ENCODE measurements at places on chromosomes 3 and 15.

GRCh38 chr15:95880630-95881029, 449.9 kb upstream of the NR2F2 start:
- no peak for DNase-seq

DNA sequence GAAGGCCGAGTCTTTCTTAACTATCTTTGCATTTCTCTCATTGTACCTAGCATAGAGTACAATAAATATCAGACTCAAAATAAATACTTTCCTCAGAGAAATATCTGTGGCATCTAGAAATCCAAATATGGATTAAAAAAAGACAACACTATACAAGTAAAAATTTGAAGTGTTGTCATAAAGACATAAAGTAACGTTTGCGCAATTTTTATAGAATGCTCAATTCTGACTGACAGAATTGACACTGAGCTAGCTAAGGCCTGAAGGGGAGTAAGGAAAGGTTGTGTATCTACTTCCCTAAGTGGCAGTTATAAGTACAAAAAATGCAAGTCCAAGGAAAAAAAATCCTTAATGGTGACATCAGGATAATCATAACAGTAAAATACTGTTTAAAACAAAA, 1.1 kb downstream of the SEC11A start:
- DNase-seq = no peak

GRCh38 chr3:170426240-170426797, 7.7 kb downstream of the CLDN11 start:
- DNase-seq = no peak

GRCh38 chr15:64443747-64444621, 16.4 kb upstream of the ZNF609 start:
- no peak for DNase-seq

DNA sequence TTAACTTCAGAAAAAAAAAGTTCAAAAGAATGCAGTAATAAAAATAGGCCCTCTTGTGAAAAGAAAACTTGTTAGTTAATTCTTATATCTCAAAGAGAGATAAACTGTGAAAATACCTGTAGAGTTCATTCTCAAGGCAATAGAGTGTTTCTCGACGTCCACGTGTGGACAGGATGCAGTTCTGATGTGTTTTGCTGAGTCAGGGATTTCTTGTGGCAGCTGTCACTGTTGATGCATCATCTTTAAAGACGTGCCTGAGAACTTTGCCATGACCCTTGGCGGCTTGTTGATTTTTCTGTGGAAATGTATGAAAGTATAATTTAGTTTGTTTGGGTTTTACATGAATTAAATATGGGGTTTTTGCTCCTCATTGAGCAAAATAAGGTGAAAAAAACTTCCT, 702.2 kb downstream of the NLGN1 start:
- DNase-seq = no peak

DNA sequence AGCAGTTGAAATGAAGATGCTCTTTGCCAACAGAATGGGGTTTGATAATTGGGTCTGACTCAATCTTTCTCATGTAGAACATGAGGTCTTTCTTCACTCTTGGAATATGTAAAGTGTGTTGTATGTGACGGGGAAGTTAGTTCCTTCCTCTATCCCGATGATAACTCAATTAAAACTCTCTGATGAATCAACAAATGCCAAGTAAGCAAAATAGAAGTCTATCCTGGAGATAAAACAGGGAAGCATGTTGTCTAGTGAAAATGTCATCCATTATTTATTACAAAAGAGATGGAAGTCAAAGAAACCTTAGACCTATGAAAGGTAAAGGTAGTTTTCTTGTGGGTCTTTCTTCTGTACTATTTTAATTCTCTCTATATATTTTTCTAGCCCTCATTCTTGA, 274.2 kb upstream of the ARRDC4 start:
- no peak for DNase-seq

DNA sequence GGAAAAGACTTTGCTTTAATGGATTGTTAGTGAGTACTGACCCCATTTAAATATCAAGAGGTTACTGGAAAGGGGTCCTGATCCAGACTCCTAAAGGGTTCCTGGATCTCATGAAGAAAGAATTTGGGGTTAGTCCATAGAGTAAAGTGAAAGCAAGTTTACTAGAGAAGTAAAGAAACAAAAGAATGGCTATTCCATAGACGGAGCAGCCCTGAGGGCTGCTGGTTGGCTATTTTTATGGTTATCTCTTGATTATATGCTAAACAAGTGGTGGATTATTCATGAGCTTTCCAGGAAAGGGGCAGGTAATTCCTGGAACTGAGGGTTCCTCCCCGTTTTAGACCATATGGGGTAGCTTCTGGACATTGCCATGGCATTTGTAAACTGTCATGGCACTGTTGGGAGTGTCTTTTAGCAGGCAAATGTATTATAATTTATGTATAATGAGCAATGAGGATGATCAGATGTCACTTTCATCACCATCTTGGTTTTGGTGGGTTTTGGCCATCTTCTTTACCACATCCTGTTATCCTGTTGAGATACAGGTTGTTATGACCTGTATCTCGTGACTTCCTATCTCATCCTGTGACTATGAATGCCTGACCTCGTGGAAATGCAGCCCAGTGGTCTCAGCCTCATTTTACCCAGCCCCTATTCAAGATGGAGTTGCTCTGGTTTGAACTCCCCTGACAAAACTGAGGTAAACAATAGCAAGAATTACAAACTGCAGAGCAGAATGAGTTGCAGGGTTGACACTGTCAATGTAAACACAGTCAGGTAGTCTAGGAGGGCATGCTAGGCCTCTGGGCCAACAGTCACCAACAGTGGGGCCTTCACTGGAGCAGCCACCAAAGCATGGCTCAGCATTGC, 10.3 kb upstream of the GPR160 start:
- DNase-seq = no peak

GRCh38 chr15:70701891-70702568, 61.3 kb downstream of the UACA start:
- no peak for DNase-seq

DNA sequence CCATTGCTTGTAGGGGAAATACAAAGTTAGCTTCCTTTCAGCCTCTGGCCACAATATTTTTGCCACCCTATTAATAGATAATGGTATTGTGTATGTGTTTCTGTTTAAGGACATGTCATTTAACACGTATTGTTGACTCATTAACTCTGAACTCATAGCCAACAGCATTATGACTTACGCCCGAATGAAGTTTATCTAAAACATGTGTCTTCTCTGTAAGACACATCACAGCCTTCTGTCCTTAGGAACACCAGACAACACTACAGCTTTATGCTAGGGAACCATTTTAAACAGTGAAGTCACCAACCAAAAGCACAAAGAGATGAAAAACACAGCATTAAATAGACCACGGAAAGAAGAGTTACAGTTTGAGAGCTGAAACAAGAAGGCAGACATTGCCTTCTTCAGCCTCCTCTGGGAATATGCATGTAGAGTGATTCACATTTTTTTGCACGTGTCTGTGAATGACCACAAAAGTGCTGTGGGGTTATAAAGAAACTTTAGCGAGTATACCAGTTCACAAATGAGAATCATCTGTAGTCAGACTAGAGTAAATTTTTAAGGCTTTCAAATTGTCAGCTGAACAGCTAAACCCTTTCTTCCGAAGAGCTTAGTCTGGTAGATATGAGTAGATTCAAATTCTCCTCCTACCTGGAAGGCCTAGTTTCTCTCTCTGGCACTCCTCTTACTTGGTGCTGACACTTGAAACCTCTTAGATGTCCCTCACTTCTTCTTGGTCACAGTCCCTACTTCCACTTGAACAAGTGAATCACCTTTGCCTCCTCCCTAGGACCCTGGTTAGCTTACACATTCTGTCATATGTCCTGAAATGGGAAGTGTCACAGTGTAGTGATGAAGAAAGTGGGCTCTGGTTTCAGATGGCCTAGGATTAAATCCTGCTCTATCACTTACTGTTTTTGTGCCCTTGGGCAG, 32.2 kb downstream of the MCTP2 start:
- DNase-seq = no peak

- no peak for DNase-seq
Measured at GRCh38 chr3:121659586-121659985, 1.1 kb downstream of the HCLS1 start.

DNA sequence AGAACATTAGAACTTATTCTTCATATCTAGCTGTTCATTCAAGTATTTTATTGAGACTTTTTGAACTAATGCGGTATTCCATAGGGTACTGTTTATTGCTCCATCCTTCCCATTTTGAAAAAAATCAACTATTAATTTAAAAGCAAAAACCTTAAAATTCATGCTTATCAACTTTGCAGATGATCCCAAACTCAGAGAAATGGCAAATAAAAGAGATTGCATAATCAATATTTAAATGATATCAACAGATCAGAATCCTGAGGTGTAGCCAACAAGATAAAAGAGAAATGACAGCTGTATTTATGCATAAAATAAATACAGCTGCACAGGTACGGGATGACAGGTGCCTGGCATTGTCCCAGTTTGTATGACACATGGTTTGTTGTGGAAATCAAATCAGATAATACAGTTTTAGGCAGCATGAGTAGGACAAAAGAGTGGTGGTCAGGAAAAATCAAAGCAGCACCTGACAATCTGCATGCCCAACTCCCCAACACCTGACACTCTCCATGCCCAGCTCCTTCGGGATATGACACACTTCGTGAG, 42.4 kb upstream of the CMTM8 start:
- DNase-seq = no peak

- peak; percentile 65 for DNase-seq
Measured at GRCh38 chr15:41936649-41937567, 35.4 kb downstream of the EHD4 start.

DNA sequence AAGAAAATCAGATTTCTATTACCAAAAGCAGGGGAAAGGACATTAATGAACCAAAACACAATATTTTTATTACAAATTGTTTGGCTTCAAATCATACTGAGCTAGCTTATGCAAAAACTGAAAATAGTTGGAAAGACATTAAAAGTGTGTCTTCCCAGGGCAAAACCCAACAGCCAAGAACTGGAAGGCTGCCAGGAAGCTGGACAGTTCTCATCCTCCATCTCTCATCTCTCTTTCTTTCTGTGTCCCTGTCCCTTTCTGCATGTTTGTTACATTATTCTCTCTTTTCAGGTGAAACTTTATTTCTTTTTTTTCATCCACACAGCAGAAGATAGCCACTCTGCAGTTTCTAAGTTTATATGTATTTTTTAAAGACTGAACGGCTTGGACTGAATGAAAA, 41.1 kb upstream of the SNTN start:
- no peak for DNase-seq

DNA sequence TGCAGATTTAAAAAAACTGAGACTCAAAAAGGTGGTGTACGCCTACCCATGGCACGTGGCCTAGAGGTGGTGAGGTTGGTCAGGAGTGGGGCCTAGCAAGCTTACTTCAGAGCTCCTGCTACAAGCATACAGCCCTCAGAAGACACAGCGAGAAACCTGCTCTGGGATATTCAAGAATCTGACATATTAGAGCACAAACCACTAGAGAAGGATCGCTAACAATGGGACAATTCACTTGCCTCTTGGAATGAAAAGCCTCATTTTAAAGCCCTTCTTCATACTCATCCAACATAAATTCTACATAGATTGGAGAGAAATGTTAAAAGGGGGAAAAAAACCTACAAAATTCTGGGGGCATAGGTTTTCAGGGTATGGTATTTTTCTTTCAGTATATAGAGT, 118.0 kb upstream of the ARHGEF3 start:
- DNase-seq = no peak

DNA sequence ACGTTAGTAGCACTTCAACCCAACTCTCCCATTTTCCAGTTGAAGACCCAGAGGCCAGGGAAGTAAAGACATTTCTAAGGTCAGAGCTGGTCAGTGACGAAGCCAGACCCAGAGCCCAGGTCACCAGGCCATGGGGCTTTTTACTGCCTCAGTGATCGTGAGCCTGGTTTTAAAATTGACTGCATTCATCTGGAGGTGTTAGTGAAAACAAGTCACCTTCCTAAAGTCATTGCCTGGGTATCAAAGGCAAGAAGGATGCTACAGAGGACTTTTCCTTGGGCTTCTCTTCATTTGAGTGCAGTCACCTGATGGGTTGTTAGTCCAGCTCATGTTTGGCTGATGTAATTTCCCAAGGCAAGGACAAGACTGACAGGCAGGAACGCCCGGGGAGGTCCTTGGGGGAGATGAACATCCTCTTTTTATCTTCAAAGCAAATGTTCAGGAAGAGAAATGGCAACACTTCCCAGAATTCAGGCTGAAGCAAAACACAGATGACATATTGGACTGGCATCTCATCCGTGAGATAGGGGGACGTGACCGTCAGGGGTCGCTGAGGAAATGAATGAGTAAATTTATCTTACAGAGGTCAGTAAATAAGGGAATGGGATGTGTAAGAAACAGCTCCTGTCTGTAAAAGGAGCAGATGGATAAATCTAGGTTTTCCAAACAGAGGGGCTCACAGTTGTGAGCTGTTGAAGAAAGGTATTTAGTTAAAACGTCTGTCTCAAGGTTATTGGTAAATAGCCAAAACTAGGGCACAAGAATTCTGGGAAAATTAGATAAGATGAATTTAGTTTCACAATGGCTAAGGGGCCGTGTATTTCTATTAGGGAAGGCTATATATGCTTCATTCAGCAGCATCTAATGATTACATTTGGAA, 201.2 kb downstream of the OPA1 start:
- DNase-seq = no peak

DNA sequence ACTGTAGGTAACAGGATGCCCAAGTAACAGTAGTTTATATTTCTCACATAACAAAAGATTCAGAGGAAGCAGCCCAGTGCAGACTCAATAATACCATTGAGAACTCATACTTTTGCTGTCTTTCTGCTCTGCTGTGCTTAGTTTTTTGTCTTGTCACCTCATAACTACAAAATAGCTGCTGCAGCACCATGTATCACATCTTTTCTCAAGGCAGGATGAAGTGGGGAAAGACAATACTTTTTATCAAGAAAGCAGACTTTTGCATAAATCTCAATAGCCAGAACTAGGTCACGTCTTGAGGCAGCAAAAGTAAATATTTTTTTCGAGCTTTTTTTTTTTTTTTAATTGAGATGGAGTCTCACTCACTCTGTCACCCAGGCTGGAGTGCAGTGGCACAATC, 39.6 kb upstream of the SYN2 start:
- DNase-seq = no peak

DNA sequence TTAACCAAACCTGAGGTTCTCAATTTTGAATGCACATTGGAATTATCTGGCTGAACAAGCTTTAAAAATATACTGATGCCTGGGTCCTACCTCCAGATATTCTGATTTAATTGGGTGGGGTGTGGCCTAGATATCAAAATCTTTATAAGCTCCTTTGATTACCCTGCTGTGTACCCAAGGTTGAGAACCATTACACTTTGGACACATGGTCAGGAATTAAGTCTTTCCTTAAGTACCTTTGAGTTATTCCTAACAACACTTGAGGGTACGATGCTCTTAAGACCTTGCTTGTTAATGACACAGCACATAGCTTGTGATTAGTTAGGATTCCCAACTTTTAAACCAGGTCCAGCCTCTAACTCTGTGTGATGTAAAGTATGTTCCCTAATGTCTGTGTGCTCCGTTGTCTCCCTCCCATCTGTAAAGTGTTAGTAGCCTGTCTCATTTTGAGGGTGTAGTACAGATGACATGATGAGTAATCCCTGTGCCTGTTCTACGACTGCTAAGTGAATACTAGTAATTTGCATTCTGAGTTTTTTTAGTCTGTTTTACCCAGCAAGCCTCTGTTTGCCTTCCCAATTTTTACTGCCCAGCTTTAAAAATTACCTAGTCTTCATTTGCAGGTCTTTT, 154.9 kb downstream of the KLHL25 start:
- no peak for DNase-seq

- DNase-seq = no peak
Measured at GRCh38 chr3:189981668-189982067, 139.0 kb downstream of the P3H2 start.

All from activated CD4-positive, alpha-beta T cell treated with anti-CD3 and anti-CD28 coated beads for 24 hours (primary cell).